ENCODE measurements at places on chromosomes 7 and 10.

DNA sequence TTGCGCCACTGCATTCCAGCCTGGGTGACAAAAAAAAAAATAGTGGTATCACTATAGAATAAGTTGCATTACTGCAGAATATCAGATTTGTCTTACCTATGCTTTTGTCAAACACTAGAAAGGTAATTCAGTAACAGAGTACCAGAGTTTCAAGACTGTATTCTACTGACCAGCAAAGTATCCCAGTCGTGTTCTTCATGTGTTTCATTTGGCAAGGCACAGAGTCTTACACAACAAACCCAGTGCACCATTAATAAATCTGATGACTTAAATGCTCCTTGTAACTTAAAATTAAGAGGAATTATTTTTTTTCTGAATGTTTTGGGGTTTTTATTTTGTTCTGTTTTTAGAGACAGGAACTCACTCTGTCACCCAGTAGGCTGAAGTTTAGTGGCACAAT lies 34.4 kb upstream of the PBLD start:
- DNase-seq: no peak

GRCh38 chr10:4653160-4653559 lies 172.8 kb upstream of the AKR1E2 start:
- no peak for DNase-seq

- peak; percentile 37 for DNase-seq
Measured at GRCh38 chr7:130758429-130759056, 24.5 kb upstream of the KLF14 start.

DNA sequence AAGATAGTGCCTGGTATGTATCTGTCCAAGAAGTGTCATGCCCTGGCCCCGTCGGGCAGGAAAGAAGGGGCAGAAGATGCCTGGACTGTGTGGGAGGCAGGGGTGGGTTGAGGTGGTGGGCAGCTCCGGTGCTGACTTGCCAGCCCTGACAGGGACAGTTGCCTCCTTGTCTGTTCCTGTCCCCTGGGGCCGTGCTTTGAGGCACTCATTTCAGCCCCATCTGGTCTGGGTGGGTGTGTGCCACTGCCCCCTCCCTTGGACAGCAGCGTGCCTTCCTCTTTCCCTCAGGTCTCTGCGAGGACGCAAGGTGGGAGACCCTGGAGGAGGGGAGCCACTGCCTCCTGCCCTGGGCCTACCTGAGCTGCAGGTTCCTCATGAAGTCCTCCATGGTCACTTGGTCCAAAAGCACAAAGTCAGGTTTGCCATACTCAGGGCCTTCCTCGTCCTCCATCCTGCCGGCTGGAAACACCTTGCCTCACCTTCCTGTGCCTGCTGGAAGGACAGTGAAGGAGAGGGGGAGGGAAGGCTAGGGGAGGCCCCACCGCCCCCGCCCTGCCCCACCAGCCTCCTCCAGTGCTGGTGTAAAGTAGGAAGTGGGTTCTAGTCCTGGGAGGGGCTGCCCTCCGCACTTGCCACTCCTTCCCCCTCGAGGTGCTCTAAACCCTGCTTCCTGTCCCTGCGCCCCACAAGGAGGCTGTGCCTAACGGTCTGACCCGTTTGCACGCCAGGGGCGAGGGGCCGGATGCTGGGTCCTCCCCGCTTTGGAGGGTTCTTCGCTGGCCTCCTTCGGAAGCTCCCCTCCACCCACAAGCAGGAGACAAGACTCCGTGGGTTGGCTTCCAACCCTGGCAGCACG lies at the start of gene MYO1G:
MYO1G (minus strand) TSS at position 505 of the 856 bp plus-strand sequence; CDS start at position 451, 54 bp downstream.
- DNase-seq: no peak

DNA sequence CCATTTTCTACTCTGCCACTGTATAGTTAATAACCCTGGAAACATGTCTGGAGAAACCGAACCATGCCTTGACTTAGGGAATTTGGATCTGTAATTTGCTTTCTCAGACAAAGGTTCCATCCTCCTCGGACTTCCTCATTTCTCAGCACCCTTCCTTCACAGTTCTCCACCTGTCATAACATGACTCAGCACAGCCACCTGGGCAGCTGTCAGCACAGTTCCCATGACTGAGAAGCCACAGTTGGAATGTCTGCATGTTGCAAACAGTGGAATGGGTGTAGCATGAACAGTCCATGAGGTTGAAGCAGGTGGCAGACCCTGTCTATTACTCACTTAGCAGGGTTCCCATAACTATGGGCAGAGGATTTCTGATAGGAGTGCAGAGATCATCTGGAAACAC lies 634 bp upstream of the OR9A4 start:
- DNase-seq: peak; percentile 27

DNA sequence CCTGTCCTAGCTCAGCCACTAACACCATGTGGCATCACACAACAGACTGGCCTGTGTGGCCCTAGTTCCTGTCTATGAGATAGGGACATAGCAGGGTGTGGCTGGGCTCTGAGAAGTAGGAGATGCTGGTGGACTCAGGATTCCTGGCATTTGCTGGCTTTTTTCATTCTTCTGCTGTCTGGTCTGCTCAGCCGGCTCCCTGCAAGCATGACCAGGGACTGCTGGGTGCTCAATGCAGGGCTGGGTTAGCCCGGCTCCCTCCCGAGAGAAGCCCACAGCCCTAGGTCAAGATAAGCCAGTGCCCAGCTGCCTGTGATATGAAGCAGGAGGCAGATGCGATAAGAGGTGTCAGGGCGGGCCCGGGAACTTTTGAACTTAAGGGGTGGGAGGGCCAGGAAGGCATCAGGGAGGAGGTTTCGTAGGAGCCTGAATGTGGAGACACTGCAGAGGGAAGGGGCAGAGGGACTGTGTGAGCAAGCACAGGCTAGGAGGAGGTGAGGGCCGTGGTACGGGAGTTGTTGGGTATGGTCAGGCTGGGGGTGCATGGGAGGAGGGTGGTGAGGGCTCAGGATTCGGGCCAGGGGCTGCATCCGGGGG lies 3.5 kb downstream of the AQP1 start:
- DNase-seq: no peak

GRCh38 chr7:15866753-15867152 lies 180.3 kb upstream of the MEOX2 start:
- no peak for DNase-seq

- no peak for DNase-seq
Measured at GRCh38 chr10:78721231-78721630, 347.5 kb upstream of the ZMIZ1 start.

DNA sequence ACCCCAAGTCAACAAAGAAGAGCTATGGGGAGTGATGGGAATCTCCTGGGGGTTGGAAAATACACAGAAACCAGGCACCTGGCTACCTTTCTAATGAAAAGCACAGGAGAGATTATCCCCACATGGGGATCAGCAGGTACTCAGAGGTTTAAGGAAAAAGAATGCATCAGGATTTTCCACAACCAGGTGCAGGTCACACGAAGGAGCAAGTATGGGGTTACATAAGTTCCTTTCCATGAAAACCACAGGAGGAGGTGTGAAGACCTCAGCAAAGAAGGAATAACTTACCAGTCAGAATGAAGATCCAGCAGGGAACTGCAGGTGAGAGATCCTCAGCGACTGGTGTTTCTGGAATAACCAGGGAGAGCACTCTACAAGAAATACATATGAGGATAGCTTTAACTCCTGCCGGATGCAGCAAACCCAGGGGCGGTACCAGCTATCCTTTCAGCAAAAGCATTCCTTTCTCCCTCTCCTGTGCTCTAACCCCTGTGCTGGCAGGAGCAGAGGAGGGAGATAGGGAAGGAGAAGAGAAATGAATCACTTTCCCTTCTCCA lies 116.7 kb upstream of the TMEM106B start:
- no peak for DNase-seq

- DNase-seq: no peak
Measured at GRCh38 chr7:155408651-155409586, 49.0 kb upstream of the EN2 start.

- no peak for DNase-seq
Measured at GRCh38 chr10:91689731-91690168, 56.9 kb upstream of the PPP1R3C start.

- DNase-seq: no peak
Measured at GRCh38 chr7:137967143-137968018, 34.5 kb downstream of the CREB3L2 start.

DNA sequence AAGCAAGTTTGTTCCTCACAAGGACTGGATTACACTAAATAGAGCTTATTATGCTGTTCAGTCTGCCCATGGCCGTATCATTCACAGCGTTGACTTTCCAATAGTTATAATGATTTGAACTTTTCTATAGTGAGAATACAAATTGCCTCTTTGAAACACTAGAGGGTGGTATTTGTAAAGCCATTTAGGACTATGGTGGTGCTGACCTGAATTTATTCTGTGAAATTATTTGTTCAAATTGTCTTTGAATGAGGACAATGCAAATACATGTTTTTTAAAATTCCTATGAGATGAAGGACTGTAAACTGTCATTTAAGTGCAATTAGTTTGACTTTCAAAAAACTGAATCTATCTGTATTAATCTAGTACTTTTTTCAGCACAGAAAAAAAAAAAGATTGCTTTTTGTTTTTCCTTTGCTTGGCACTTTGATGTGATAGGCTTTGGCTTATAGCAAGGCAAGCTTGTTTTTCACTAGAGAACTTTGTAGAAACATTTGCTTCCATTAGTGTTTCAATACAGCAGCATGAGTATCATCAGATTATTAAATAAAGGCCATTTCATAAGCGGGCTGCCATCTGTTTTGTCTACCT lies 122.7 kb upstream of the TMEM229A start:
- peak; percentile 21 for DNase-seq

- no peak for DNase-seq
Measured at GRCh38 chr10:55369670-55370420, 568.8 kb upstream of the PCDH15 start.

- DNase-seq: no peak
Measured at GRCh38 chr7:41375582-41375981, 327.3 kb downstream of the INHBA start.

DNA sequence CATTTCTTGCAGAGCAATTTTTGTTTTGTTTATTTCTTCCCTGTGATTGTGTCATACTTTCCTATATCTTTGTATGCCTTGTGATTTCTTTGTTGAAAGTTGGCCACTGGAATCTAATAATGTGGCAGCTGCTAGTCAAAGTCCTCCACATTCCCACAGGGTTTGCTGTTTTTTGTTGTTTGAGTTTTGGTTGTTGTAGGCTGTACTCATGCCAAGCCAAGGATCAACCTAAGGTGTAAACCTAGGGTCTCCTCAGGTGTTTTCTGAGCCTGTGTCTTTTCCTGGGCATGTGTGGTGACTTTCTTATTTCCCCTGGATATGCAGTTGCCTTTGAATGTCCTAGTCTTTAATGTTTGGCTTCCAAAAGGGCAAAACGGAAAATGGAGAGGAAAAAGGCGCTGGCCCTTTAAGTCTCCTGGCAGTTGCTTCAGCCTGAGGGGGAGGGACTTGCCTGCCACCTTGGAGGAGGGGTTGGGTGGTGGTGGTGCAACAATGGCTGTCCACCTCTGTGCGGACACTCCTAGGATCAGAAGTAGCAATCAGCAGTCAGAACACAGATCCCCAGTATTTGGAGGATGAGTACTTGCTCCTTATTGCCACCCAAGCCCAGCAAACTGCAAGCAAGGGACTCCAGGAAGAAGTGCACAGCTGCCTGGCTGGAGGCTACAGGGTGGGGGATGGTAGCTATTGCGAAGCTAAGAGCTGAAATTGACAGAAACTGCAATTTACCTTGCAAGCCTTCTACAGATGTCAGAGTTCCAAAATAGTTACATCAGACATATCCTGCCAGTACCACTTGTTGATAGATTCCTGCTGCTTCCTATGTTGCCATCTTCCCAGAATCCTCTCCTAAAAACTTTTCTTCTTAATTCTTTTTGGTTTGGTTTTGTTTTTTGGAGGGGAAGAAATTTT lies 5.6 kb upstream of the ZNF518A start:
- DNase-seq: peak; percentile 46

DNA sequence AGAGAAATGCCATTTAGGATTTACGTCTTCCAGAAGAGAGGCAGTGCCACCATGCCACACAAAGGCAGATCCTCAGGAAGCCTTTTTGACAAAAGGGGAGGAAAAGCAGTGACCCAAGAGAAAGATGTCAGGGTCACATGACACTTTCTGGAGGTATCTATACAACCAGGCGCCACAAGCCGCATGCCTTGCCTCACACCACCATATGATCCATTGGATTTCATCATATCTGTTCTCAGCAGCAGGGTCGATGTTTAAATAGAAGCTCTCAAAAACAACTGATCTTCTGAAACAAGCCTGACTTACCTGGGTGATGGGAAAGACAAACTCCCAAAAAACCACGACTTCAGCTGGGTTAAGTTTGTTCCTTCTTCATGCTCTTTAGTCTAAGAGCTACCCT lies 52.5 kb upstream of the UNC5B start:
- no peak for DNase-seq

DNA sequence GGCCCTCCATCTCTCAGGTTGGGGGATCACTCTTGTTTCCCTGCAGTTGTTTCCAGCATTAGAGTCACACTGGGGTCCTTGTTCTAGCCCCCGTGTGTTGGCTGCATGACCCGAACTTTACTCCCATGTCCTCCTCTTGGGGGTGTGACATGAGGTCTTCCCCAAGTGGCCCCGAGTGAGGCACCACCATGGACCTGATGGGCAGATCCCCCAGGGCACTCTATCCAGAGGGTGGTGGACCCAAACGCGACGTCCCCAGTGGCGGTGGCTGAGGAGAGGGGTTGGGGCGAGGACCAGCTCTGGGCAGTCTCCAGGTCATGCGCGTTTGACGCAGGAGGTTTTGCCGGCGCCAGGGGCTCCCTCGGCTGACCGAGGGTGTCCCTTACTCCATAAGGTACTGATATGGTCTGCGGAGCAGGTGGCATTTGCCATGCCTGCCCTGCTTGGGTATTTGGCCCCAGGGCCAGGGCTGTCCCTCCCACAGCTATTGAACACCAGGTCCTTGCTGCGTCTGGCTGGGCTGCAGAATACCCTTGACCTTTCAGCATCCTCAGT lies 131.9 kb downstream of the LHPP start:
- DNase-seq: no peak

DNA sequence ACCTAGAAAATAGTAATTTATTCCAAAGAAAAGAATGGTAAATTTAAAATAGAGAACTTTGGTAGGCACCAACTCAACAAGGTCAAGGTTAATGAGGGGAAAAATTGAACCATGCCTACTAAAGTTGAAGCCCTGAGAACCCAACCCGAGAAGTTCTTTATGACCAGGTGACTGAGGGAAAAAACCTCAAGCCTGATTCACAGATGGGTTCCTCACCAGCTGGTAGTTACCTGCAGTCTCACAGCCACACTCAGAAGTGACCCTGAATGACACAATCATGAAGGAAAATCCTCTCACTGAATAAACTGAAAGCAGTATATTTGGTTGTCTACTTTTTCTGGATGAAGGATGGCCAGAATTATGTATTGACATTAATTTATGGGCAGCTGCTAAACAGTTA lies 7.0 kb downstream of the C10orf67 start:
- no peak for DNase-seq

GRCh38 chr10:21668831-21669230 lies 134.8 kb downstream of the MLLT10 start:
- DNase-seq: no peak

DNA sequence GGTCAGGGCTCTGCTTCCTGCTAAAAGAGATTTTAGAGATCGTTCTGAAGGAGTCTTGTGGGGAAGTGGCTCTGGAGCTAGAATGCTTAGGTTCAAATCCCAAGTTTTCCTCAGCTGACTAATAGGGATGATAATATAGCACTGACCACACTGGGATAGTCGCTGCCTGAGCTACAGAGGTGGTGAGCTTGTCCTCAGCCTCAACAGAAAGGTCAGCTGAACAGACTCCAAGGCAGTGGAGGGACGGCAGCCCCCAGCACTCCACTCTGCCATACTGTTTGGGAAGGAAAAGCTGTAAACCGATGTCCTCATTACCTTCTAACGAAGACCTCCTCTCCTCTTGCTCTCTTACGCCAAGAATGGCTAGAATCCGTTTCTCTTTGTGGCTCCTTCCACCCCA lies 36.2 kb downstream of the KAT6B start:
- no peak for DNase-seq
